CD4-positive, alpha-beta T cell treated with Interleukin-15 for 4 hours (primary cell): ENCODE measurements at places on chromosomes 12 and 14.

DNA sequence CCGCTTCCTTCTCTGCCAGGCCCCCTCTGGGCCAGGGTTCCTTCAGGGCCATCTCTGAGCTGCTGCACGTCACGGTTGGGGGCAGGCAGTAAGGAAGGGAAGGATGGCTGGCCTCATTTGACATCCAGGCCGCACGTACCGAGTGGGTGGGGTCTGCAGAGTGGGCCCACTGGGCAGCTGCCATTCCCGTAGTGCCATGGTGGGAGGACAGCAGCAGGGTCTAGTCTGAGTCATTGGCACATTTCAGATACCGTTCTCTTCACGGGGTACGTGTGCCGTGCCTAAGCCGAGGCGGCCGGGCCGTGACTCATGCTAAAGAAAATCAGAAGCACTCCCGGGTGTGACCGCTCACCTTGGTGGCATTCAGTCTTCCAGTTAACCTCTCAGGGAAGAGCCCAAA lies 43.9 kb downstream of the IL31 start:
- no peak for DNase-seq

- no peak for DNase-seq
These were observed 976 bp downstream of the PEX5 start for GRCh38 chr12:7190268-7191055.

DNA sequence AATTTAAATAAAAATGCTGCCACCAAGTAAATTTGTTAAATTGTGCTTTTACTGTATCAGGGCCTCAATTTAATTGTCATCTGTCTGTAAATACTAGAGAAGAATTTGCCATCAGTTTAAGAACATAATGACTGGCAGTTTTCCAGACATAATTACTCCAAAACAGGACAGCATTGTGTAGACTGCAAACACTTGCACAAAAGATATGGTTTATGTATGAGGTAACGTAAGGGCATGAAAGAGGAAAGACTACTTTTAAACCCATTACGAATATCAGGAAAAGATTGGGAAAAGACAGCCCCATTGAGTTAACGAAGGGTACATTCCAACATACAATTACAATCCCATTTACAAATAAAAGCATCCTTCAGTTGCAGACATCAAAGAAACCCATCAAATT lies 59.8 kb upstream of the KRR1 start:
- no peak for DNase-seq

- no peak for DNase-seq
These were observed 117.0 kb downstream of the PRKD1 start for GRCh38 chr14:29810682-29811081.

- DNase-seq = peak; percentile 6
These were observed 143.0 kb upstream of the EGLN3 start for GRCh38 chr14:34093883-34094282.

GRCh38 chr14:45658226-45658916 lies 405.4 kb upstream of the MIS18BP1 start:
- no peak for DNase-seq

DNA sequence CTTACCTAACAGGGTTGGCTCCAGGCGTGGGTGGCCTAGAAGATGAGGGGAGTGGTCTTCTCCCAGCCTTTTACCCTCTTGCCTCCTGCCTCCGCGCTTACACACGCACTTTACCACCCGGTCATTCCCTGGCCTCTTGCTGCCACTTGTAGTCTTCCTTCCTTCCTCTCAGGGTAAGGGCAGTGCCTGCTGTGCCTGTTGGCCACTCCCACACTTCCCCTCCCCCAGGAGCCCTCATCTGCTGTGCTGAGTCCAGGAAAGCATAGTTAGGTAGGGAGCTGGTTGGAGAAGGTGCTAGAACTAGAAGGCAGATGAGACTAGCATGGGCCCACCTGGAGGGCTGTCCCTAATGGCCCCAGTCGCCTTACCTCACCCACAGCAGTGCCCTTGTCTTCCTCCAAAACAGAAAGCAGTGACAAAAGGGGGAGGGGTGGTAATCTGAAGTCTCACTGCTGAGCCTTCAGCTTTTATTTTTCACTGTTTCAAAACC lies 54.3 kb upstream of the SRSF5 start:
- no peak for DNase-seq
